ENCODE measurements at places on chromosomes 2 and 18. TPM values are rescaled to one million over a fixed set of nuclear protein-coding genes. Genes with fewer than 3 reads are reported as not detected.
A peak's percentile ranks its signal among the peaks of the same experiment; 100 is the strongest.

DNA sequence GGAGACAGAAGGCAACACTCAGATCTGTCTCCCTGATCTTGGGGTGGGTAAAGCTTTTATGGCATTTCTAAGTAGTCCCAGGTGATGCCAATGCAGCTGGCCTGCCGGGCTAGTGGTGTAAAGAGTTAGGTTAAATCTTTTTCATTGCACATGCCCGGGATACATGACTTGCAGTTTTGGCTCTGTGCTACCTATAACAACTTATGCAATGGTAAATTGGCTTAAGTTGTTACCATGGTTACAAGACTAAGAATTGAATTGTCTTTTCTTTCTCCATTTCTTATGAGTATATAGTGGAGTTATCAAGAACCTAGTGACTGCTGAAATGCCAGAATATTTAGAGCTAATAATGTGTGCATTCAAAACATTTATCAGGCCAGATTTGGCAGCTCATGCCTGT is 5.3 kb upstream of the FAM110C start:
- DNase-seq: no peak

GRCh38 chr2:26175466-26176278 is 2.8 kb downstream of the GAREM2 start:
- no peak for DNase-seq

GRCh38 chr2:168699844-168700417 is 102.5 kb upstream of the NOSTRIN start:
- no peak for DNase-seq

GRCh38 chr18:48124857-48125626 is 194.6 kb upstream of the SMAD2 start:
- no peak for DNase-seq

- DNase-seq: no peak
Measured at GRCh38 chr2:233928594-233929351, 11.6 kb downstream of the TRPM8 start.

DNA sequence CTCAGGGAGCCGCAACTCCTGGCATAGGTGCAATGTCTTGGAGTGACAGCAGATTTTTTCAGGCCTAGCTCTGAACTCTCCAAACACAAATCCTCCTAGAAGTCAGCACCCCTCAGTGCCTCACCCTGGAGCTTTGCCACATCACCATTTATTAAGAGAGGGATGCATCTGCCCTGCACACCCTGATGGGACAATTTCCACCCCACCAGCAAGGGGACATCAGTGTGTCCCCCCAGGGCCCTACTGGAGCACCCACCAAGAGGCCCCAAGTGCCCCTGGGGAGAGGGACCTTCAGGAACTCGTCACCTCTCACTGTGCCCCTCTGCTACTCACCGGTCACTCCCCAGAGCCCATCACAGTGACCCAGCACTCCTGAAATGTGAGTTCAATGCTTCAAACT is 144.7 kb downstream of the NDUFA10 start:
- no peak for DNase-seq

- DNase-seq: no peak
Measured at GRCh38 chr2:231371430-231372054, 24.0 kb upstream of the B3GNT7 start.

DNA sequence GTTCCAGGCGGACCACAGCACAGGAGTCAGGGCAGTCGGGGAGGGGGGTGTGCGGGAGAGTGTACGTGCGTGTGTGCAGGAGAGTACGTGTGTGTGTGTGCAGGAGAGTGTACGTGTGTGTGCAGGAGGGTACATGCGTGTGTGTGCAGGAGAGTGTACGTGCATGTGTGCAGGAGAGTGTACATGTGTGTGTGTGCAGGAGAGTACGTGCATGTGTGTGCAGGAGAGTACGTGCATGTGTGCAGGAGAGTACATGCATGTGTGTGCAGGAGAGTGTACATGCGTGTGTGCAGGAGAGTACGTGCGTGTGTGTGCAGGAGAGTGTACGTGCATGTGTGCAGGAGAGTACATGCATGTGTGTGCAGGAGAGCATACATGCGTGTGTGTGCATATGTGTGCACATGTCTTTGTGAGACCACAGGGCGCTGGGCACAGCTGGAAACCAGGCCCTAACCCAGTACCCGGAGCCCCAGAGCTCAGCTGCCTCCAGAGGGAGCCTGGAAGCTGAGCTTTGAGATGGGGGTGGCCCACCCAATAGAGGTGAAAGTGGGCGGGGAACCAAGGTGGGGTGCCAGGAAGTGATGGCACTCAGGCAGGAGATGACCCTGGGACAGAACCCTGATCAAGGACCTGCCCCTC is 13.9 kb upstream of the KLHL30 start:
- no peak for DNase-seq

DNA sequence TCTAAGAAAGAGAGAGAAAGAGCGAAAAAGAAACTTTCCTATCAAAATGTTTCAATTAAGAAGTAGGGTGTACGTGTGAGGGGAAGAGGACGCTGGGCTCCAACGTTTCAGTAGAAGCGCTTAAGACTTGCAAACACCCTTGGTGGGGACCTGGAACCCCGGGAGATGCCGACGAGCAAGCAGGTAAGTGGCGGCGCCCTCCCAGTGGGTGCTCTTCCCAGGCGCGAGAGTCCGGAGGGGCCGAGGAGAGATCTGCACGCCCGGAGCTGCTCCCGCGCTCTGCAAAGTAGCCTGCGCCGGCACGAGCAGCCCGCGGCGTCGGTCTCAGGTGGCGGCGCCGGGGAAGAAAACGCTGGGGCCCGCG is 678 bp upstream of the OTX1 start:
- DNase-seq: no peak

DNA sequence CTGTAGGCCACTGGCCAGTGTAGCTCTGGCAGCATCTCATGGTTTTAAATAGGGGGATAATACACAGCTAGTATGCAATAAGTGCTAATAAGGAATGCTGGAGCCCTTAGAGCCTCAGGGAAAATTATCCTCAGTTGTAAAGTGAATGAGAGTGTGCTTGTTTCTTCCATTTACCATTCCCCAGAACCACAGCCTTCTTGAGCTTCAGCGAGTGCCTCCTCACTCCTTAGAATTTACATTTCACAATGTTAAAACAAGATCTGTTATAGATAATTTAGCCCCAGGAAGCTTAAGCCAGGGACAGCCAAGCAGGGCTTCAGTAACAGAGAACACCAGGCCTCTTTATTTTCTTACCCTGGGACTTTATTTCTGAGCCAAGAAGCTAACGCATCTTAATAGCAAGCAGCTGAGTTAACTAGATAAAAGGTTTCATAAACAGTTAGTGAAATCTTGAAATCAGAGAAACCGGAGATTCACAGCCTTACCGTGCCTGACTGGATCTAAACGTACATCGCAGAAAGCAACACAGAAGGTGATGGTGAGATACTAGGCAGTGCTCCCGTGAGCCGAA is 535.2 kb downstream of the TDRD15 start:
- DNase-seq: no peak

- peak; percentile 87 for DNase-seq
Measured at GRCh38 chr2:150133623-150134022, 353.8 kb downstream of the RND3 start.

DNA sequence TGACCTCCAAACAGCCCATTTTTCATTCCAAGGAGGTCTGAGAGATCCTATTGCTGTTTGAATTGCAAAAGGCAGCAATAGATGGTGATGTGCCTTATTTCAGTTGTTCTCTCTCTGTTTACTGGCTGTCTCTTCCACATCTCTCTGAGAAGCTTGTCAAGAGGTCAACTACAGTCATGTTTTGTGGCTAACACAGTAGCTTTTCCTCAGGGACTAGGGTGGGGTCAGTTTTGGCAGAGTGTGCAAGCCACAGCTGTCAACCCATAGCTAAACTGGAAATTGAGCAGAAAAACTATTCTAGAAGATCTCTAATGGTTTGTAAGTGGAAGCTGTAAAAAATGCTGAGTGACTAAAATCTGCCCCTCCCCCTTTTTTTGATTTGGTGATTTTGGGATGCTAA is 67.1 kb downstream of the DIS3L2 start:
- no peak for DNase-seq

GRCh38 chr18:31243740-31244512 is 74.0 kb upstream of the DSG1 start:
- DNase-seq: no peak

GRCh38 chr2:109439986-109440385 is 173.8 kb downstream of the SEPTIN10 start:
- DNase-seq: no peak

- no peak for DNase-seq
Measured at GRCh38 chr2:239353692-239354091, 47.1 kb downstream of the HDAC4 start.

OR6B2 gene
- total RNA-seq: not detected

GPR155 gene
- 2.1 TPM for total RNA-seq

PIEZO2 gene
- total RNA-seq: 0.57 TPM

PROC gene
- total RNA-seq: 1.1 TPM

FOSL2 gene
- 29.0 TPM for total RNA-seq

DSG1 gene
- total RNA-seq: not detected

SLC11A1 gene
- total RNA-seq: 0.31 TPM

LOXHD1 gene
- not detected for total RNA-seq

All from Panc1 (cell line).